ENCODE measurements at places on chromosomes 12 and 14.
A peak's percentile ranks its signal among the peaks of the same experiment; 100 is the strongest.

DNA sequence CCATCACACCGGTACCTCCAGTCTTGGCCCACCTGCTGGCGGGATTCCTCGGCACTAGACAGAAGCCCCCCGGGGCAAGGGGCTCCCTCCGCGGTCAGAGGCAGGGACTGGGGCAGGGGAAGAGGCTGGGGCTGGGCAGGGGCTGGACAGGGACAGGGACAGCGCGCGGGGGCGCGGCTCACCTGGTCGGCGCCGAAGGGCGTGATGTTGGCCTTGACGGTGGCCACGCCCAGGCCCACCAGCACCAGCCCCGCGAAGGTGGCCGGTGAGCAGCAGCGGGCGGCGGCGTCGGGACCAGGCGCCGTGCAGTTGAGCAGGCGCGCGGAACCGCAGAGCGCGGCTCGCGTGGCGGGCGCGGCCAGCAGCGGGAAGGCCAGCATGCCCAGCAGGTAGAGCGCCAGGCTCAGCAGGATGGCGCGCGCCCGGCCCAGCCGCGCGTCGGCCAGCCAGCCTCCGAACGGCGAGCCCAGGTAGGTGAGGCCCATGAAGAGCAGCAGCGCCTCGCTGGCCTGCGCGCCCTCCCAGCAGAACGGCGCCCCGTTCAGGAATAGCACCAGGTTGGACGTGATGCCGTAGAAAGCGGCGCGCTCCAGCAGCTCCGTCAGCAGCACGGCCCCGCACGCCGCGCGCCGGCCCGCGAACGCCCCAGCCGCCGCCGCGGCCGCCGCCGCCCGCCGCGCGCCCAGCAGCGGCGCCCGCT is 392 bp downstream of the SLC15A4 start:
- peak; percentile 88 for DNase-seq

DNA sequence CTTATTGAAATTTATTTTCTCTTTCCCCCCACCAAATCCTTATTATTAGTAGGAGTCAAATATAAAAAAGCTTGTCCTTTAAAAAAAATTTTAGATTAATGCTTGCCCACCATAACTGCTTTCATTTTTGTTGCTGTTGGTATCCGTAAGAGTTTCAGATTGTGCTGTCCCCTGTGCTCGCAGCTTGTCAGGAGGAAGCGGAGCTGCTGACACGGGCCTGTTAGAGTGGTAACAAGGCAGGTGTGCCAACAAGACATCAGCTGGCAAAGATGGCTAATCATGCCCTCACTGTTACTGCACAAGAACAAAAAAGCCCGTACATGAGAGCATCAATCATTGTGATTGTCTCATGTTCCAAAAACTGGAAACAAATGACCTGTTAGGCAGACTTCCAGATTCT is 148.4 kb downstream of the ALG10B start:
- no peak for DNase-seq

GRCh38 chr14:76955575-76956315 is 72.8 kb downstream of the IRF2BPL start:
- no peak for DNase-seq

DNA sequence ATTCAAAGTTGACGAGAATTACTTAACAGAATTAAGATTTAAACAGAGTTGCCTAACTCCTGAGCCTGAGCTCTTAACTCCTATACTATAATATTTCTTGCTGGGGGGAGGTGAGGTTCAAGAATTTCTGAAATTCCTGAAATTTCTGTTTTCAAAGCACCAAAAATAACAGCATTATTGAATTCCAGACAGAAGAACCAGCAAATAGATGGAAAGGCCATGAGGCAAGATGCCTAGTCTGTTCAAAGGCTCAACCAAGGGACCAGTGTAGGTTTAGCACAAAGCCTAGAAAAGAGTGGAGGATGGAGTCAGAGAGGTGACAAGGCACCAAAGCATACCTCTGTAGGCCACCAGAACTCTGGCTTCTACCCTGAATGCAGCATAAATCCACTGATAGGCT is 76.4 kb downstream of the PPP1R12A start:
- DNase-seq, result no peak

DNA sequence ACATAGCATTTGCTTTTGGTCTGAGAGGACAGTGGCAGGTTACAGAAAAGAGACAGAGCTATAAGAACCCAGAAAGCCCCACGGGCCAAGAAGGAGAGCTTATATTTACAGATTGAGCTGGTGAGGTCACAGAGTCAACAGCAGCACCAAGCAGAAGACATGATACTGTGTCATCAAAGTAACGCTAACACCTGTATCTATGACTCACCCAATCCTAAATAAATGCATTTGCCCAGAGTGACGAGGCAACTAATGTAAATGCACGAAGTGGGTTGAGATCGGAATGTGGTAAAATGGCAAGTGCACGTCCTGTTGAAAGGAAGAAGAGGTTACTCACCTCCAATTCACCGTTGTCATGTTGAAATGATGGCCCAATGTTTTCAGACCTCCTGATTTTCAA is 6.7 kb upstream of the CD163L1 start:
- DNase-seq, result no peak

DNA sequence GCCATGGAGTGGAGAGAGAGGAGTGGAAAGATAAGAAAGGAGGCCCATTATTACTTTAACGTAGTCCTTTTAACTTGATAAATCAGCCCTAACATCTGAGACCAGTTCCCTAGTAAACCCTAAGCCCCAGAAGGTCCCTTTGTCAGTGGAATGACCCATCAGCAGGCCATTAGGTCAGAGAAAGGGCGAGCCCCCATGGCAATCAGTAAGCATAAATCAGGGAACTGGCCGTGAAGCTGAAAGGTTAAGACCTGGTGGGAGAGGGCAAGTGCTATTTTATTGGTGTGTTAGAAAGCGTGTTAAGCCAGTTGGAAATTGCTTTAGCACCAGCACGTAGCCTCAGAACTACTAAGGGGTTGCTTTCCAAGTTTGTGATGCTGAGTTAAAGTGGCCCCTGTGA is 708.0 kb downstream of the BCL11B start:
- DNase-seq, result peak; percentile 75

- no peak for DNase-seq
Observed at GRCh38 chr12:105468464-105468863, 138.0 kb downstream of the C12orf75 start.

DNA sequence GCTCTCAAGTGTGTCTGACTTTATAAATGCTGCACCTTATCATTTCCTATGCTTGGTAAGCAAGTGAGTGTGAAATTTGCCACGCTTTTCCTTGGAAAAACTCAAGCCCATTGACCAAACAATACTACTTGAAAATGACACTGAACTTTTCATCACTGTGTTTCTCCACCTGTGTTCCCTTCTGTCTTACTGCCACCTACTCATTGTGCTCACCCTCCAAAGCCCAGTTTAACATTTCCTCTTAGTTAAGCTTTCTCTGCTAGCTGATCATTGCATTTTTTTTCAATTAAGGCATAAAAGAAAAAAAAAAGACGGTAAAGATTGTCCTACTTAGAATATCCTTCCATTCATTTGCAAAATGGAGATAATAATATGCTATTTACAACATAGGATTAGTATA is 445.7 kb downstream of the DPF3 start:
- no peak for DNase-seq

DNA sequence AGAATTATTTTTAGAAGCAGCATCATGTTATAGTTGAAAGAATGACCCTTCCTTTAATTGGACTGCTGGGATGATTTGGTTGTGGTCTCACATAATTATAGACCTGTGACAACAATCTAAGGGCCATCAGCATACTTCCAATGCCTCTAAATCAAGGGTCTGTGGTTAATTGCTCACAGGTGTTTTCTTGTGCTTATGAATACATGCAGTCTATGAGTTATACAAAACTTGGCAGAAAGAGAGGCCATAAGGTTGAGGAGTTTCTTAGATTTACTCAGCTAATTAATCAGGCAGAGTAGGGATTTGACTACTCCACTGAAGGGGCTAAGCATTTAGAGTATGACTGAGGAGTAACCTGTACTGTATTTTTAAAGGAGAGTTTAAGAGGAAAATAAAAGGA is 37.0 kb upstream of the FRMD6 start:
- DNase-seq, result no peak

GRCh38 chr12:94718114-94718513 is 67.8 kb upstream of the TMCC3 start:
- no peak for DNase-seq

- DNase-seq, result no peak
Observed at GRCh38 chr12:20183563-20183962, 184.8 kb upstream of the PDE3A start.
